ENCODE measurements at places on chromosomes 12 and 14. TPM values are rescaled to one million over a fixed set of nuclear protein-coding genes. Genes with fewer than 3 reads are reported as not detected.

SPSB2 gene
- total RNA-seq = 3.1 TPM

TAS2R9 gene
- total RNA-seq = not detected

RHOJ gene
- 1.5 TPM for total RNA-seq

NELL2 gene
- total RNA-seq = 0.28 TPM

TPPP2 gene
- not detected for total RNA-seq

C14orf180 gene
- total RNA-seq = 0.20 TPM

SENP1 gene
- total RNA-seq = 8.9 TPM

PLA2G1B gene
- total RNA-seq = 6,157 TPM

PTCSC3 gene
- not detected for total RNA-seq

COQ5 gene
- total RNA-seq = 16.1 TPM

ARHGEF25 gene
- 1.8 TPM for total RNA-seq

SERPINA10 gene
- 0.19 TPM for total RNA-seq

SMAGP gene
- 9.7 TPM for total RNA-seq

ADCY6 gene
- 21.0 TPM for total RNA-seq

ASCL1 gene
- total RNA-seq = 0.12 TPM

TC2N gene
- 113 TPM for total RNA-seq

GRCh38 chr12:113041560-113041959, 15.0 kb upstream of the DTX1 start:
- H3K4me1 ChIP-seq = no peaks in the 10 kb centered on the region
- H3K4me3 ChIP-seq = no peak overlapping the region
- H3K27ac ChIP-seq = no peak overlapping the region
- H3K27me3 ChIP-seq = no peaks in the 10 kb centered on the region
- DNase-seq = no peak
- no peaks in the 10 kb centered on the region for H3K36me3 ChIP-seq

DNA sequence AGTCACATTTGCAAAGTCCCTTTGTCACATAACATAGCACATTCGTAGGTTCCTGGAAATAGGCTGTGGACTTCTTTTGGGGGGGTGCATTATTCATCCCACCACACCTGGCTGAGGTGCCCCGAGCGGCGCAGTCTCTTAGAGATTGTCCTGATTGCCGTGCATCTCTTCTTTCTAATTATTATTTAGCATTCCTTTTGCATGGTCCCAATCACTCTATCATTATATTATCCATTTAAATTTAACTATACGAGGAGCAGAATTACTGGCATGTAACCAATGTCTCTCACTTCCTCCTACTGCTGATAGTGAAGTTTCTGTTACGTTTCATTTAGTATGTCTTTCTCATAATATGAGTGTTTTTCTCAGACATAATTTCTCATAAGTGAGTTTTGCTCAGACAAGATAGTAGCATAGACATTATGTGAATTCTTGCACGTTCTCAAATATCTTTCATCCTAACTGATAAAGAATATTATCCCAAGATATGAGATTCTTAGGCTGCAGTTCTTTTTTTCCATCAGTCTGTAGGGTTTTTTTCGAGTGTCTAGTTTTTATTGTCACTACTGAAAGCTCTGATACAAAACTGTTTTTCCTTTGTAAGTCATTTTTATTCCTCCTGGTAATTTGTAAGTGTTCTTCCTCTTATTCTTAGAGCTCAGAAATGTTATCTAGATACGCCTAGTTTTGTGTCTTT, 444.3 kb downstream of the NELL2 start:
- H3K4me3 ChIP-seq = no peak overlapping the region
- H3K4me1 ChIP-seq = no peaks in the 10 kb centered on the region
- no peaks in the 10 kb centered on the region for H3K27me3 ChIP-seq
- H3K36me3 ChIP-seq = no peaks in the 10 kb centered on the region
- DNase-seq = no peak

- DNase-seq = no peak
- no peak overlapping the region for H3K4me3 ChIP-seq
- H3K27me3 ChIP-seq = no peaks in the 10 kb centered on the region
- H3K36me3 ChIP-seq = no peaks in the 10 kb centered on the region
These were observed 37.8 kb upstream of the OR4E1 start for GRCh38 chr14:21711360-21711961.

DNA sequence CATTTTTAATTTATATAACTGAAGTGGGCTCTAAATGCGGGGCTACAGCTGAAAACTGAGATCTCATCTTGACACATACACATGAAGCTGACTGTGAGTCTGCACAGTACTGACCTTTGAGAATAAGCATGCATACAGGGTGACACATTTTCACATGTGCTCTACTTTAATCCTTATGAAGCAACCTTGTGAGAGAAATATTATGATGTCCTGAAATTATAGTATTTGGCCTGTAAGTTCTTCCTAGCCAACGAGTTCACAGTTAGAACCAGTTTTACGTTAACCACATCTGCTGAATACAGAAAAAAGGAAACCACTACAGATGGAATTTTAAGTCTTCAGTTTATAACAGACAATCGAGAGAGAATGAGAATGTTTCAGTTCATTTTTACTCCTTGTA, 70.3 kb downstream of the SPPL3 start:
- no peak overlapping the region for H3K27ac ChIP-seq
- H3K4me3 ChIP-seq = no peak overlapping the region
- no peaks in the 10 kb centered on the region for H3K27me3 ChIP-seq
- DNase-seq = no peak

- no peak overlapping the region for H3K4me3 ChIP-seq
- no peak overlapping the region for H3K27ac ChIP-seq
- no peak for DNase-seq
- no peaks in the 10 kb centered on the region for H3K4me1 ChIP-seq
These were observed 34.1 kb upstream of the CHGA start for GRCh38 chr14:92888896-92889295.

- peak overlapping the region; percentile 19 for H3K27ac ChIP-seq
- H3K4me3 ChIP-seq = no peak overlapping the region
- H3K36me3 ChIP-seq = no peaks in the 10 kb centered on the region
- H3K27me3 ChIP-seq = no peaks in the 10 kb centered on the region
- H3K4me1 ChIP-seq = peaks cover 8% of the 10 kb centered on the region
These were observed 104.2 kb upstream of the MAP1LC3B2 start for GRCh38 chr12:116454950-116455447.

- H3K4me3 ChIP-seq = no peak overlapping the region
- no peak for DNase-seq
These were observed 64.2 kb downstream of the PELI2 start for GRCh38 chr14:56182410-56182809.

DNA sequence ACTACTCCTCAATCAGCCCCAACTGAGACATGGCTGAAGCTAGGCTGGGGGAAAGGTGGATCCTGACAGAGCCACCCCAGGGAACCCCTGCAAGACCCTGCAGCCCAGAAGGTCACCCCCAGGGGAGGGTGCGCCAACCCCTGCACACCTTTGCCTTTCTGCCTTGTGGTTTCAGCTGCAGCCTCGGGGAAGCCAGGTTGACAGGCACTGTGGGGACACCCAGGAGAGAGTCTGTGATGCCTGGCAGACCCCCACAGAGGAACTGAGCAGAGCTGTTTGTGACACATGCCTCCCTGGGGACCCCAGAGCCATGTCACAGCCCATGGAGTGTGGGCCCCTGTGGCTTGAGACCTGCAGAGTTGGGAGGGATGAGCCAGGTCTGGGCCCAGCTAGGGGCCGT, 11.8 kb upstream of the HHIPL1 start:
- H3K27ac ChIP-seq = no peak overlapping the region
- no peaks in the 10 kb centered on the region for H3K4me1 ChIP-seq
- H3K36me3 ChIP-seq = no peaks in the 10 kb centered on the region
- DNase-seq = no peak

DNA sequence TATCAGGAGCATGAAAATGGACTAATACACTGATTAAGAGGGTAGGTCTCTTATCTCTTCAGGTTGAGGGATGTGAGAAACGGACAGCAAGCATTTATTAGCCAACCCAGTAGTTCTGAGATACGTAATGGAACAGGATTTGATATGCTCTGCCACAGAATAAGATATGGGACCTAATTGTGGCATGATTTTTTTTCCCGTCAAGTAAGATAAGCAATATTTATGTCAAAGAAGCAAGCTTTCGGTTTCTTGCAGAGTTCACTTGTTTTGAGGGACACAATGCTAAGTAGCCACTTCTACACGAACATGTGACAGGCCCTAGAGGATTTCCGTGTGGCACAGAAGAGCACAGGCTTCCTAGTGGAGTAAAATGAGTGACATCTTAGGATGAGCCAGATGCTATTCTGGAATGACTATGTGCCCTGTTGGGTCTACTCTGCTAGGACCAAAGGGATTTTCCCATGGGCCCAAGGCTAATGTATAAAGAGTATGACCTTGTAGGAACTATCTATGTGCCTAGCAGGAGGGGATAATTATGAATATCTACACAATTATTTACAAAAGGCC, 57.9 kb downstream of the SLC38A1 start:
- H3K27me3 ChIP-seq = no peaks in the 10 kb centered on the region
- peak overlapping the region; percentile 58 for H3K27ac ChIP-seq
- no peak for DNase-seq
- peaks cover 21% of the 10 kb centered on the region for H3K4me1 ChIP-seq
- no peak overlapping the region for H3K4me3 ChIP-seq

- peak overlapping the region; percentile 24 for H3K27ac ChIP-seq
- H3K27me3 ChIP-seq = no peaks in the 10 kb centered on the region
- no peaks in the 10 kb centered on the region for H3K36me3 ChIP-seq
- peaks cover 28% of the 10 kb centered on the region for H3K4me1 ChIP-seq
- H3K4me3 ChIP-seq = no peak overlapping the region
These were observed 39.1 kb downstream of the CORO1C start for GRCh38 chr12:108691998-108692808.

DNA sequence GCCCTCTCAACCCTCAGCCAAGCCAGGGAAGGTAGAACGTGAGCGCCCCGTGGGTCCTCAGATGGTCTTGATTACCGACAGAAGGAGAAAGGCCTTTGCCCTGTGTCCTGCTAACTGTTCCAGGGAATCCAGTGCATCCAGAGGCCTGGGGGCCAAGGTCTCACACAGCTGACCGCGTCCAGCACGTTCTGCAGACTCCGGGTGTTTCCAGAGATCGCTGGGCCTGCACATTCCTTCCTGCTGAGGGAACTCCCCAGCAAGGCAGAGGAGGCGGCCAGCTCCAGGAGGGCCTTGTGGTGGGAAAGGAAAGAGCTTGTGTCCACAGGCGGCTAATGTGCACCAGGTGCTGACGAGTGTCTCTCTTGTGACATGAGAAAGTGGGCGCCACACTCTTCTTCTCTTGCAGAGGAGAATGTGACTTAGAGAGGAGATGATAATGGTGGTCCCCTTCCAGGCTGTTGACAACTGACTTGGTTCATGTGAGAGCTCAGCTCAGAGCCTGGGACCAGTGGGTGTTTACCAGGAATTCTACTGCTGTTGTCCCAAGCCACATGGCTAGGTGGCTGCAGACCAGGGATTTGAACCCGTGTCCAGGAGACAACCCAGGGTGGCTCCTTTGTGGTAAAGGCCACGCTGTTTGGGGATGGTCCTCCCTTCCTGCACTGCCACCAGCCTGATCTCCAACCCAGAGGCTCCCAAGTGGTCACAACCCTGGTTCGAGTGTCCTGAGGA, 46.8 kb upstream of the DLK1 start:
- no peak for DNase-seq
- H3K36me3 ChIP-seq = no peaks in the 10 kb centered on the region
- no peaks in the 10 kb centered on the region for H3K27me3 ChIP-seq
- H3K4me1 ChIP-seq = no peaks in the 10 kb centered on the region
- no peak overlapping the region for H3K4me3 ChIP-seq
- H3K27ac ChIP-seq = no peak overlapping the region

- H3K27me3 ChIP-seq = no peaks in the 10 kb centered on the region
- H3K36me3 ChIP-seq = no peaks in the 10 kb centered on the region
- H3K27ac ChIP-seq = no peak overlapping the region
- no peaks in the 10 kb centered on the region for H3K4me1 ChIP-seq
These were observed 333.8 kb downstream of the KCNH5 start for GRCh38 chr14:62711351-62712023.

- no peak overlapping the region for H3K27ac ChIP-seq
- no peak overlapping the region for H3K4me3 ChIP-seq
- no peaks in the 10 kb centered on the region for H3K4me1 ChIP-seq
- no peak for DNase-seq
- no peaks in the 10 kb centered on the region for H3K27me3 ChIP-seq
- H3K36me3 ChIP-seq = no peaks in the 10 kb centered on the region
These were observed 11.2 kb downstream of the FIGNL2 start for GRCh38 chr12:51837286-51837685.

DNA sequence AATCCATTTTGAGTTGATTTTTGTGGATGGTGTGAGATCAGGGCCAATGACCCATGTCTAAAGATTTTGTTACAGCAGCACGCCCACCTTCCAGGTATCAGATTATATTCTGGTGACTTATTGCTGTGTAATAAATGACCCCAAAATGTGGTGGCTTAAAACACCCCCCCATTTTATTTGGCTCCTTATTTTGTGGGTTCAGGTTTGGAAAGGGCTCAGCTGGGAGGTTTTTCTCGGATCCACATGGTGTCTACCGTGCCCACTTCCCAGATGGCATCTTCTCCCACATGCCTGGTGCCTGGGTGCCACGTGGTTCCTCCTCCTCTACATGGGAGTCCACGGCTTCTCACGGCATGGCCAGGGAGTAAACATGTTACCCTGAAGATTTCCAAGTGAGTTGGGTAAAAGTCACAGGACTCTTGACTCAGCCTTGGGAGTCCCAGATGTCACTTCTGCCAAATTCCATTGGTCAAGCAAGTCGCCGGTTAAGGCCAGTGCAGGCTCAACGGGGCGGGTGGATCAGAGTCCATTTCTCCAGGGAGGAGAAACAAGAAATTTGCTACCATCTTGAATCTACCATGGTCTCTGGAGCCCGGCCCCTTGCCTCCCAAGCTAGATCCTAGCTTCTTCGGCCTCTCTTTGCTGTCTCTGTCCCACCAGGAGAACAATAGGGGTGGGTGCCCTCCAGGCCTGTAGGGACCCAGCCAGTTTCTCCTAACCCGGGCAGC, 214.3 kb downstream of the KIF26A start:
- no peak overlapping the region for H3K27ac ChIP-seq
- H3K27me3 ChIP-seq = no peaks in the 10 kb centered on the region
- H3K4me1 ChIP-seq = no peaks in the 10 kb centered on the region
- no peaks in the 10 kb centered on the region for H3K36me3 ChIP-seq
- H3K4me3 ChIP-seq = no peak overlapping the region

DNA sequence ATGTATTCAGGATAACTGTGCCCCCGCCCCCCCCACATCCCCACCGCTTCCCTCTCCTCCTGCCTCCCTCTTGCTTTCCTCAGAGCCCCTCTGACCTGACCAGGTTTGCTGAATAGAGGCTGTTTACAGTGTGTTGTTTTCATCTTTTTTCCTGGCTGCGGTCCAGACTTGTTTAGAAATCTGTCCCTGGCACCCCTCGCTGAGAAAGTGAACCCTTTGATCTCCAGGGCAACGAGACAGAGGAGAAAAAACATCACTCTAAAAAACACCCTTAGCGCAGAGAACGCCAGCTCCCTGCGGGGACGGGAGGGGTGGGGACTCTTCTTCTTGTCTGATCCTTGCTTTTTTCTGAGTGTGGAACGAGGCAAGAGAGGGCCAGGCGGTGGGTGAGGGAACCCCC, 22.5 kb downstream of the SDS start:
- DNase-seq = no peak
- H3K36me3 ChIP-seq = peaks cover 24% of the 10 kb centered on the region
- no peak overlapping the region for H3K4me3 ChIP-seq

GRCh38 chr14:92660571-92660970, 87.9 kb downstream of the LGMN start:
- H3K4me1 ChIP-seq = no peaks in the 10 kb centered on the region
- no peak overlapping the region for H3K27ac ChIP-seq
- no peak overlapping the region for H3K4me3 ChIP-seq
- DNase-seq = no peak

Data from pancreas (tissue), 10 donors.